ENCODE measurements at places on chromosomes 6 and 20.

DNA sequence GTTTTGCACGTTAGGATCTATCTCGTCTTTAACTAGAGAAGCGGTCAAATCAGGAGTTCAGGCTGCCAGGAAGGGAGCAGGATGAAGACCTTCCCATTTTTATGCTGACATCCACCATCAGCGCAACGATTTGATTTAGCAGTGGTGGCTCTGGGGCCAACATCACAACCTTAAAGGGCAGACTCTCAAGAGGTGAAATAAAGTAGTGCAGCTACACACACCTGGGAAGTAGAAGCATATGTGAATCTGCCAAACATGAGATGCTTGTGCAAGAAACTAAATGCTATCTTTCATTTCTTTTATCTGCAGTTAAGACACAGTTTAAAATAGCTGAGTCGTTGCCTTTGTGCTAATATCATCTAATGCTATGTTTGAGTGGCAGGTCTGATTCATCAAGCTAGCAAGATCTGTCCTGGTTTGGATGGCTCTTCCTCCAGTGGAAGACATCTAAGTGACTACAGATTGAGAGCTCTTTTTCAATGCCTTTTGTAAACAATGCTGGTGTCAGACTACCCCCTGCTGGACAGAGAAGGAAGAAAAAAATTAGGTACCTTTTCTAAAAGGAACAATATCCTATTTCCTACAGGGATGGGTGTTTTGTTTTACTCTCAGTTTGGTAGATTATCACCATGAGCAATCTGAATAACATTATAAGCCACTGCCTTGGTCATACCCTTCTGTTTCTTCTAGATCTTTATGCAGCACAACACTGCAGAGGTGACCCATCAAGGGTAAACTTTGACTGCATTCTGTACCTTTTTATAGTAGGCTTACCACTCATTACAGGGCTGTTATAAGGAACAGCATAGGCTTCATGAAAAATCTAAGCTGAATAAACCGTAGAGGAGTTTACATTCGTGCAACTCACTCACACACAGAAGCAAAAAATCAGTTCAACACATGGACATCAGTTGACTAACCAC, 171.6 kb upstream of the FBXL4 start:
- no peak for DNase-seq

DNA sequence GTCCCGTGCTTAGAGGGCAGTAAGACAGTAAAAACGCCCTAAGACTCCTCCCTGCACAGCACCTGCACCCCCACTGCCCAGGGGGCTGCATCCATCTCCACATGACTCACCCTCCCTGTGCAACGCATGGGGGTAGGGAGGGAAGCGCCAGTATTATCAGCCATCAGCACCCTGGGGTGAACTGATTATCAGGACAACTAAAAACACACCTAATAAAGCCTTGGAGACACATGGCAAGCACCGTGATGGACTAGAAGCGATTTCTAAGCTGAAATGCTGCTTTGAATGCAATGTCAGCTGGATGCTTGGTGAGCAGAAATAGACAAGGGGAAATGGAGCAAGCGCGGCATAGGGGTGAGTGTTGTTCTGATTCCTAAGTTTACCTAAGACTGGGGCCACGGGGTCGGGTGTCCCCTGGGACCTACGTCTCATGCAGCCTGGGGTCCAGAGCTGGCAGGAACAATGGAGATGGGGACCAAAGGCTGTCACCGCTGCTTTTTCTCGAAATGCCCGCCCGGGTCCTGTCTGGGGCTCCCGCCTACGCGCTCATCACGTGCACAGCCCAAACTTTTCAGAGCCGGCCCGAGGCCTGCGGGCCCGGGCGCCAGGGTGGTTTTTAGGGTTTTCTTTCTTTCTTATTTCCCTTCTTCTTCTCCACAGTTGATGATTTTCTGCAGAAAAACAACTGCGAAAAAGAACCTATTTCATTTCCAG, 702 bp upstream of the TNFAIP3 start:
- DNase-seq: no peak

DNA sequence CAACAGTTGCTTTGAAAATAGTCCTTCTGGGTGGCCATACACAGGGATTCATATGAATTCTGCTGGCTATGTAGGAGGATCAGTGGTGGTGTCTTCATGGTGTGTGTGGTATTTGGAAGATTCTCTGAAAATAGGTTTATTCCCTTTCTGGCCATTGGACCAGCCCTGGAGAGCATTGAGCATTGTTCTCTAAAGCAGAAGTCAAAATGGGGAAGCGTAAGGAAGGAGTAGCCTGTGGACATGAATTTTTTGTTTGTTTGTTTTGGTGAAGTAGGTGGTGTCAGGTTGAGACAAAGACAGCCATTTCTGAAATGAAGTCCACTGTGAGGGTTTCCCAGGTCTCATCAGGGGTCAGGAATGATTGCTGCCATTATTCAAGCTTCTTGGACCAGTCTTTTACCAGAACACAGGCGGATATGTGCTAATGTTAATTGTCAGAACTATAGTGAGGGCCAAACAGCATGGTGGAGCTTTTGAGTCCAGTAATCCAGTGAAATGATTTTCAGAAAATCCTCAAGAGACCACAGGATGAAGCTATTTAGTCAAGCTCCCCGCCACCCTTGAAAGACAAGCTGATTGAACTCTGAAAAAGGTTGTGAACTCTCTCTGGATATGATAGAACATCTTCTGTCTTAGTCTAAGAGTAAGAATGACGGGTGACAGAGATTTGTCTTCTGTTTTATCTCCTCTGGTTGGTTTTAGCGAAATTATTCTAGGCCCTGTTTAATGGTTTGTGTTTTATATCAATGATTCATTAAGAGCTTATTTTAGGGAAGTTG, 60.0 kb downstream of the DNAH8 start:
- no peak for DNase-seq

DNA sequence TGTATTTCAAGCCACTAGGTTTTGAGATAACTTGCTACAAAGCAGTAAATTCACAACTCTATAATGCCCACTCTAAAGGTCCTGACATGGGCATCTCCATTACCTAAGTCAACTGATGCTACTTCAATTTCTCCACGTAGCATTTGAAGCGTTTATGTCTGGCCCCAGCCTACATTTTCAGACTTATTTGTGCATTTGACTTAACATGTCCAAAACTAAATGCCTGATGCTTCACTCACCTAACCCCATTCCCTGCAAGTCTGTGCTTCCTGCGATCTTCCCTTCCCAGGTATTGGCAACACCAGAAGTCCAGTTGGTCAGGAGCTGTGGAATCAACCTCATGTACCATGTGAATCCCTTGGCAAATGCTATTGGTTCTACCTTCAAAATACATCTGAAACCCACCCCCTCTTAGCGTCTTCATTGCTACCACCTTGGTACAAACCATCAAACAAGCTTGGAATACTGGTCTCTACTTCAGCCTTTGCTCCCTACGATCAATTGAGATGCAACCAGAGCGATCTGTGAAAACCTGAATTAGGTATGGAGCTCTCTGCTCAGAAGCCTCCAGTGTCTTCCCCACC, 12.8 kb upstream of the ZNFX1 start:
- DNase-seq: no peak
